Esophagus squamous epithelium (tissue), 5 donors: ENCODE measurements at places on chromosomes 7 and 10. TPM values are rescaled to one million over a fixed set of nuclear protein-coding genes. Genes with fewer than 3 reads are reported as not detected.

Gene GBX1
- not detected for total RNA-seq

Gene KLF14
- total RNA-seq, result not detected

Gene ZNF722
- total RNA-seq, result not detected

Gene TSPAN15
- 18.0 TPM for total RNA-seq

Gene FGFBP3
- 0.57 TPM for total RNA-seq
